ENCODE measurements at places on chromosomes 12 and 14. TPM values are rescaled to one million over a fixed set of nuclear protein-coding genes. Genes with fewer than 3 reads are reported as not detected.

DNA sequence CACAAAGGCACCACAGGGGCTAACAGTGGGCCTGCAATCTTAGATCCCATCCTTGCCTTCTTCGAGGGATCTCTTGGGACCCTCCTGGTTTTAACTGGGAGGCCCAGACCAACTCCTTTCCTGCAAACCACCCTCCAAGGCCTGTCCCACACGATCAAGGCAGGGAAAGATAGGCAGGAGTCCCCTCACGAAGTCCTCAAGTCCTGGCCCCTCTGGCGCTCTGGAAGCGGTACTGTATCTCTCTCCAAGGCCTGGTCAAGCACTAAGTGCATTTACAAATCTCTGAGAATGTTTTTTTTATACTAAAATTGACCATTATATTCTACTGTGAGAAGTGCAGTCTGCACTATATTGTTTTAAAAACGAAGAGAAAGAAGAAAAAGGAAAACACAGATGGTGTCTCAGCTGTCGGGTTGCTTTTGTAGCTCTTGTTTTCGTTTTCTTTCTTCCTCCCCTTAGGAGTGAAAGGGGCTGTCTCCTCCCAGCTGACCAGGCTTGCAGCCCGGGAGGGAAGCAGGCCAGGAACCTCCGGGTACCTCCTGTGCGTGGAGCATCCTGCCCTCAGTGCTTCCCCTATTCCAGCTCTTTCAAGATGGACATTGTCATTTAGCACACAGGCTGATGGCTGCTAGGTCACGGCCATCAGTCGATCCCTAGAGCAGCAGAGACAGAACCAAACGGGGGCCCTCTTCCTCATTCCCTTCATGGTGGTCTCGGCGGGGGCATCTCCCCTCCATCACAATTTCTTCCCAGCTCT lies 56.7 kb downstream of the FAM222A start:
- no peak for DNase-seq

- no peak for DNase-seq
Observed at GRCh38 chr12:90253136-90253535, 544.5 kb upstream of the ATP2B1 start.

DNA sequence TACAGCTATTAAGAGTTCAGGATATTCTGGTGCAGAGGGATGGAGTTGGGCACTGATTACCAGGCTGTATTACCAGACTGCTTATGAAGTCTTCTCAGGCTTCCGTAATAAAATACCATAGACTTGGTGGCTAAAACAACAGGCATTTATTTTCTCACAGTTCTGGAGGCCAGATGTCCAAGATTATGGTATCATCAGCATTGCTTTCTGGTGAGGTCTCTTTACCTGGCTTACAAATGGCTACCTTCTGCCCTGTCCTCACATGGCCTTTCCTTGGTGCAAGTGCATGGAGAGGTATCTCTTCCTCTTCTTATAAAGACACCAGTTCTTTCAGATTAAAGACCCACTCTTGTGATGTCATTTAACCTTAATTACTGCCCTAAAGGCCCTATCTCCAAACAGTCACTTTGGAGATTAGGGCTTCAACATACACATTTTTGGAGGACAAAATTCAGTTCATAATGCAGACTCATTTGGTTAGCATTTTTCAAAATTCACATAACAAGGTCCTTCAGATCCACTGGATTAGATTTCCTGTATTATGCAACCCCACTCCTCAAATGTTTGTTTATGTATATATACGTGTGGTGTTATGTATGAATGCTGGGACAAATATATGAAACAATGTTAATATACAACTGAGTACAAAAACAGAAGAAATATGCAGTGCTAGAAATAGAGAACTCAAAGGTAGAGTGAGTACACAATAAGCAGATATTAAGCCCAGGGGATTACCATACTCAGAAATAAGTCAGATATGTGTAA lies 9.3 kb upstream of the ATP2B1 start:
- DNase-seq: no peak

DNA sequence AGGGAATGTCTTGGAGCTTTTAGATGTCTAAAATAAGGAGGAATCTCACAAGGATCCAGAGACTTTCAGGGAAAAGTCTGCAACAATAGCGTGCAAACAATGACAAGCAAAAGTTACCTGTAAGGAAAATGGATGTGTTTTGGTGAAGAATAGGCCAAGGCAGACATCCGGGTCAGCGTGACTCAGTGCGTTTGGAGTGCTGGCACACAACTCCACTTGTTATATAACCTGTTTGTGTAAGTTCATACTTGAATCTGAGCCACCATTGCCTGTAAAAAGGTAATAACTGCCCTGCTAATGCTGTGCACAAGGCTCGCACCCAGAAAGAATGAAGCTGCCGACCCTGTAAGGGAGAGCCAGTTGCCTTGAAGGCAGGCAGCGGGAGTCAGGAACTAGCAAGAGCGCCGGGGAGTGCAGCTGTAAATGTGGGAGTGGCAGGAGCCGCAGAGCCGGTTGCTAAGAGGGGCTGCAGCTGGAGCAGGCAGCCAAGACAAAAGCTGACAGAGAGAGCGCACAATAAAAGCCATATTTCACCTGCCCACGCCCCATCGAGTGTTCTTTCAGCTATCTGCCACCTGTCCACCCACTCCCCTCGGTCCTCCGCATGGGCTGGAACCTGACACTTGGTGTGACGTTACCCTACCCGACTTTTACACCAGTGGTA lies 638.5 kb upstream of the MIS18BP1 start:
- DNase-seq: peak; percentile 37

DNA sequence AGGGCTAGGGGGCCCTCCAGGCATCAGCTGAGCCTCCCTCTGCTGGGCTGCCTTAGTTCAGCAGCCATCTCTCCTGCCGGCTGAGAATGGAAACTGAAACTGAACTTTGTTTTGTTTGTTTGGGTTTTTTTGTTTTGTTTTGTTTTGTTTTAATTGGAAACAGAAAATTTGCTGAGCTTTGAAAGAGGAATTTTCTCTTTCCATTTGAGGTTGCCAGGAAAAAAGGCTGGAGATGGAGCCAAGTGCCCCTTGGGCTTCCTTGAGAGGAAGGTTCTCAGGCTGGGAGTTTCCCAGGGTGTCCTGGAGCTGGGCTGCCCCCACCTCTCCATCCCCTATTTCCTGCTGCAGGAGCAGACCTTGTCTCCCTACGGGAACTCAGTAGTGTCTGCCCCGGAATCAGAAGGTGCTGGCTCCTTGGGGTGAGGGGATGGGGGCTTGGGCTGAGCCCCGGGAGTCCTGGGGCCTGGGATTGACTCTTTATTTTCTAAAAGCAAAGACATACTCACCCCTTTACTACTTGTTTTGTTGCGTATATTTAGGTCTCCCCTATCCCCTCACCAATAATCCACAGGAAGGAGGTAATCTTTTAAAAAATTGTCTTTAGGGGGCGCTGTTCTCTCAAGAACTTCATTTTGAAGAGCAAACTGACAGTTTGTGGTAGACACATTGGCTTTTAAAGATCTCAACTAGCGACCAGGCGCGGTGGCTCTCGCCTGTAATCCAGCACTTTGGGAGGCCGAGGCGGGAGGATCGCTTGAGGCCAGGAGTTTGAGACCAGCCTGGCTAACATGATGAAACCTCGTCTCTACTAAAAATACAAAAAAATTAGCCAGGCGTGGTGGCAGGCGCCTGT lies 21.3 kb upstream of the OASL start:
- DNase-seq: no peak

DNA sequence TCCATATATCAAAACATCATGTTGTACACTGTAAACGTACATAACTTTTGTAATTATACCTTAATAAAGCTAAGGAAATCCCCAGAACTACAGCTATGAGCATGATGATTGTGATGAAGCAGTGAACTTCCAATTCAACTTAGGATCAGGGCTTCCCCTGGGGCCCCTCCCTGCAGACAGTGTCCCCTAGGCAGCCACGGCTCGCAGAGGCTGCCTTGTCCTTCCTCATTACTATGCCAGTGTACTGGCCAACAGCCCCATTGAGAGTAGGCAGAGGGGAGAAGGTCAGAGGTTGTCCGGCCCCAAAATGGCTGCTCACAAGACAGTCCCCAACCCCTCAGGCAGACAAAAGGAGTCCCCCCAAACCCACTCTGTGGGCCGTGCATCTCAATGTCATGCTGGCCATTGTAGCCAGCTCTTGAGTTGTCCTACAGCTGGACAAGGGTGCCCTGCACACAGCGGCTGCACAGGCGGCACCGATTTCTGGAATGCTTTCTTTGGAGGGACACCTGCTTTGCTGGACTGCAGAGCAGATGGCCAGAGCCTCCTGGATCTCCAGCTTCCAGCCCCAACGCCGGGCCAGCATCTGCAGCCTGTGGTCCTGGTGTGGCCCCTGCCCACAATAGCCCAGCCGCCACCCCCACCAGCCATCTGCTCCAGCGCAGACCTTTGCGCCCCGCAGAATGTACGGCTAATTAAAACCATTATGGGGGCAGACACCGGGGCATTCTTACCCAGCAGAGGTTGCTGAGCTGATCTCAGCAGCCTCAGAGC lies 46.1 kb downstream of the NIN start:
- DNase-seq: no peak

GRCh38 chr12:83141460-83141994 lies 454.8 kb downstream of the TMTC2 start:
- DNase-seq: no peak

- DNase-seq: no peak
Observed at GRCh38 chr14:27528328-27528727, 930.5 kb upstream of the NOVA1 start.

DNA sequence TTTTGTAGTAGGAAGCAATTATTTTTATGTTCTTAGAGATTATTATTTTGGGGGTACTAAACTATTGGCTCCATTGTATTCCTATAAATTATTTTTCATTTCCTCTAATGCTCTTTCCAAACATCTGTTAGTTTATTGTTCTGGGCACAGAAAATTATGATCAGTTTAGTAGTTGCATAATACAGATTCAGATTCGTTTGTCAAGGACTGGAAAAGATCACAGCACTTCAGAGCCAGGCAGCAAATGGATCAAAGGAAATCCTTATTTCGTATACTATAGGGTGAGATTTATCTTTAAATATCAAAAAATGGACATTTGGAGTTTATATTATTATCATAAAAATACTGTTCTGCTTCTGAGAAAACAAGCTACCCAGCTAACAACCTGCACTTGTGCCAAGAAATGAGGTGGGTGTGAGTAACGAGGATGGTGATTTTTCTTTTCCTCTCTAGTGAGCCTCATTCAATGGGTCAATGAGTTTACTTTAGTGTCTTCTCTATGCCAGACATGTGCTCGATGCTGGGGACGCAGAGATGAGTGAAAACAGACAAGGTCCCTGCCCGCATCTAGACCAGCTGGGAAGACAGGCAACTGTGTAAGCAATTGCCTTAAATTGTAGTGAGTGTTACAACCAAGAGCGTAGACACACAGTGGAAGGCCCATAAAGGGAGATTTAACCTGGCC lies 208.6 kb upstream of the PLXNC1 start:
- DNase-seq: no peak

GRCh38 chr12:28585146-28585545 lies 394.9 kb downstream of the CCDC91 start:
- DNase-seq: no peak

GRCh38 chr12:105466901-105467598 lies 136.6 kb downstream of the C12orf75 start:
- no peak for DNase-seq

- no peak for DNase-seq
Observed at GRCh38 chr12:53722450-53723041, 4.7 kb downstream of the CALCOCO1 start.

DNA sequence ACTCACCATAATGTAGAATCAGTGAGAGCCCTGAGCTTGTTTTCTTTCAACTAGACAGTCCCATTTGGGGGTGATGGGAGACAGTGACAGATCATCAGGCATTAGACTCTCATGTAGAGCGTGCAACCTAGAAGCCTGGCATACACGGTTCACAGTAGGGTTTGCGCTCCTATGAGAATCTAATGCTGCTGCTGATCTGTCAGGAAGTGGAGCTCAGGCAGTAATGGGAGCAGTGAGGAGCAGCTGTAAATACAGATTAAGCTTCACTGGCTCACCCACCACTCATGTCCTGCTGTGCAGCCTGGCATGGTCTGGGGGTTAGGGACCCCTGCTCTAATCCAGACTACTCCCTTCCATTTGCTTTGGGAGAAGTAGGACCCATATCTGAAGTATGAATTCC lies 55.6 kb downstream of the FNTB start:
- no peak for DNase-seq

DNA sequence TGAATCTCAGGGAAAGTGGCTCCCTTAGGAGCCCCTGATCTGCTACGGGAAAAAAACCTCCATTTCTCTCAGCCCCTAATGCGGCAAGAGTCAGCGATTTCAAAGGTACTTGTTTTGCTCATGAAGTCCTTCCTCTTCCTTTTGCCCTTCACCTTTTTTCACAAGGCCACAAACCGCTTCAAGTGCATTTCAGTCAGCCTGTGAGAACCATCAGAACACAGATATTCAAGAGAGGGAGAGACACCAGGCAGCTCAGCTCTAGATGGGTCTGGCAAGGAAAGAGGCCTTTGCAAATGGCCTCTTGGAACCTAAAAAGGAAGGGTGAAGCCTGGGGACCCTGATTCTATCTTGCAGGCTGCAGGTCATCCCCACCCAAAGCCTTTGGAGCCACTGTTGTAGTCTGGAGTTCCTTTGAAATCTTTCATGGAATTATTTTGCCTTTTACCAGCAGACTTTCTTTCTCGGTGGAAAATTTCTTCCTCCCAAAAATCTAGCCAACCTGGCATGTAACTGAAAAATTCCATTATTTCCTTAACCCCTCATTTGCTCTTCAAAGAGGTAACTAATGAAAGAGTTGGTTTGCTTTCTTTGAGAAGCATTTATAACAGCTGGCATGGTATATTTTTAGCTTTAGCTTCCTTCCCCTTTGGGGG lies 145.0 kb downstream of the SAMD4A start:
- no peak for DNase-seq

- no peak for DNase-seq
Observed at GRCh38 chr14:91377700-91378652, 39.6 kb downstream of the CCDC88C start.

The CIROP gene
- polyA plus RNA-seq: not detected

The NCAPD2 gene
- 19.0 TPM for polyA plus RNA-seq

The PTCSC3 gene
- polyA plus RNA-seq: not detected

The ADCY6 gene
- polyA plus RNA-seq: 23.9 TPM

The ITFG2 gene
- polyA plus RNA-seq: 27.2 TPM

The AKAP3 gene
- 1.3 TPM for polyA plus RNA-seq

The EML5 gene
- 0.60 TPM for polyA plus RNA-seq
